Trophoblast cell (in vitro differentiated cells and primary cell): ENCODE measurements at places on chromosomes 3 and 15.

DNA sequence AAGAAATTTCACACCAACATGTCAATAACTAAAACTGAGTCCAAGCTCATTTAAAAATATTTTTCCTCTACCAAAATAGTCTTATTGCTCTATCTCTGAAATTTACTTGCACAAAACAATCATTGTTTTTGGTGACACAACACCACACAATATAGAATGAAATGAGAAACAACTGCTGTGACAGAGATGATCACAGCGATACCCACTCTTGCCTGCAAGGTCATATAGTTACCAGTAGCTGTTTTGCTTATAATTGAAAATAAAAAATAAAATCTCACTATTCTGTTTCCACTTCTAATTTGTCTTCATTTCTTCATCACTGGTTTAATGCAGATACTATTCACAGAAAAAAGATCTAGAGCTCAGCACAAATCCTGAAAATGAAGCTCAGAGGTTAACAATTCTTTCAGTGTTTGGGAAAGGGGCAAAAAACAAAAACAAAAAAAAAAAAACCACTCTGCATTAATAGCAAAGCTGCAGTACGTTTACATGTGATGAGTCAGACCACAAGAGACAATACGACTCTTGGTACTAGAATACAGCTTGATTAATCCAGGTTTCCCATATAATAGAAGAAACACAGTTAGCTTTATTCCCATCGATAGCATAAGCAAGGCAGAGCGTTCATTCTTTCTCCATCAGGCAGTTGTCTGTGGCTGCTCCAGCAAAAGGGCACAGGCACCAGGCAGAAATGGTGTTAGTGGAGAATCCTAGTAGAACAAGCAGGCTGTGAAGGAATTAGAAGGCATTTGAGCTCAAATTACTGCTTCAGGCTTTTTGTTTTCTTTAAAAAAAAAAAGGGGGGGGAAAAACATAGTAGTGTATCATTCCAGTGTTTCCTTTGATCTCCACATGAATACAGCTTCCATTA, 773 bp downstream of the ANKRD28 start:
- peak; percentile 35 for DNase-seq

DNA sequence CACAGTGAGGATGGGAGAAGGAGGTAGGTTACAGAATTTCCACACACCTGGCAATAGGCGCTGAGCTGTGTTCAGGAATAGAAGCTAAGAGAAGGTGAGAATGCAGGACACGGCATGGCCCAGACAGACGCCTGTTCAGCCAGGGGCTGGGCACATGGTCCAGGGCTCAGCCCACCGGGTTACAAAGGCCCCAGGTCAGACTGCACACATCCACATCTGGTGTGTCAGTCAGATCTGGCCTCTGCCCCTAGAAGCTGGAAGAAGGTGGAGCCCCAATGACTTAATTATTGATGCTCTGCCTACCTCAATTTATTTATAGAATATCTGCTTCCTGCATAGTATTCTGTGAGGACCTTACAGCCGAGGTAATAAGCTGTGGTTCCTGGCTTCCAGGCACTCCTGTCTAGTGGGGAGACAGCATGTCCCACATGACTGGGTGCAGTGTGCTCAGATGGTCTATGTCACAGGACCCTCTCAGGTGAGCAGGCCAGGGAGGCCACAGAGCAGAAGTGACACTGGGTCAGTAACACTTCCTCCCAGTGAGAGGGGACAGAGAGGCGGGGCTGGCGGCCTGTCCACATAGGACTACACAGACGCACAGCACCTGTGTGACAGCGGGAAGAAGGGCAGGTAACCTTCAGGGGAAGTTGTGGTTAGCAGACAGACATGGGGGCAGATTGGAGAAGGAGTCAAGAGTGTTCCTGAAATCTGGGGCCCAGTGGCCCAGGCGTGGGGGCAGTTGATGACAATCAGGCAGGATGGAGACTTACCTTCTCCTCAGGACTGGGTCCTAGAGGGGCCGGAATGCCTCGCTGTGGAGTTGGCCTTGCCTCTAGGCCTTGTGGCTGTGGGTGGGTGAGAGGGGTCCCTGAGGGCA, 38.6 kb upstream of the PLXNA1 start:
- no peak for DNase-seq

- no peak for DNase-seq
Measured at GRCh38 chr15:92061511-92062195, 208.1 kb downstream of the SLCO3A1 start.

- no peak for DNase-seq
Measured at GRCh38 chr3:114363554-114364202, 69.8 kb downstream of the TIGIT start.

- DNase-seq = no peak
Measured at GRCh38 chr15:74216949-74217348, 14.4 kb upstream of the STRA6 start.

GRCh38 chr3:13671482-13672233, 122.7 kb downstream of the FBLN2 start:
- no peak for DNase-seq

DNA sequence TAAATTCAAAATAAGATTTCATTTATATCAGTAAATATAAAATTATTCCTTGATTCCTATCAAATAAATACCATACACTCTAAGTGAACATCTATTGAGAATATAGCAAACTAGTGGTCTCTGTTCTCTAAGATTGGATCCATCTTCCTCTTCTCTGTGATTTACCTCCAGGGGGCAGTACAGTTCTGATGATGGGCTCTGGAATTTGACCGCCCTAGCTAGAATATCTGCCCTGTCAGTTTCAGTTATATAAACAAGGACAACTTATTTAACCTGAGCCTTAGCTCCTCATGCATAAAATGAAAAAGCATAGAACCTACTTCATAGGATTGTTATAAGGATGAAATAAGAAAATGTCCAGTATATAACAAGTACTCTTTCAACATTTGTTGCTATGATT, 171.1 kb upstream of the CCDC54 start:
- peak; percentile 84 for DNase-seq

GRCh38 chr15:38367476-38367875, 86.5 kb upstream of the FAM98B start:
- DNase-seq = no peak

DNA sequence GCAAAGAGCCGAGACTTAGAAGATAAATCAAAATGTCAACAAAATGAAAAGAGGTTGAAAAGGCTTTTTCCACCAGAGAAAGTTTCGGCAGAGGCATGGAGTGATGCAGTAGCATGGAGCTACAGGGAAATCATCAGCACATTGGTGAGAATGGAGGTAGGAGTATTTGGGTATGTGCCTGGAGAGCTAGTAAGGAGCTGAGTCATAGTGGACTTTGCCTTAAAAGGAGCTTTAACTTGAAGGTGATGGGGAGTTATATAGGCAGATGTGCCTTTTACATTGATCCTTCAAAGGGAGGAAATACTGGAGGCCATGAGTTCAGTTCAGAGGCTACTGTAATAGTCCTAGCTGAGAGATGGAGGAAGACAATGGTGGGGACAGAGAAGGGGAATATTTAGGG, 44.3 kb downstream of the IL5RA start:
- no peak for DNase-seq

GRCh38 chr15:47968593-47968992, 152.2 kb upstream of the SLC24A5 start:
- DNase-seq = no peak

- DNase-seq = no peak
Measured at GRCh38 chr3:193728429-193729087, 135.6 kb downstream of the OPA1 start.

- no peak for DNase-seq
Measured at GRCh38 chr15:50186090-50186489, 4.1 kb downstream of the SLC27A2 start.

- DNase-seq = no peak
Measured at GRCh38 chr3:64235605-64236004, 10.3 kb upstream of the PRICKLE2 start.

DNA sequence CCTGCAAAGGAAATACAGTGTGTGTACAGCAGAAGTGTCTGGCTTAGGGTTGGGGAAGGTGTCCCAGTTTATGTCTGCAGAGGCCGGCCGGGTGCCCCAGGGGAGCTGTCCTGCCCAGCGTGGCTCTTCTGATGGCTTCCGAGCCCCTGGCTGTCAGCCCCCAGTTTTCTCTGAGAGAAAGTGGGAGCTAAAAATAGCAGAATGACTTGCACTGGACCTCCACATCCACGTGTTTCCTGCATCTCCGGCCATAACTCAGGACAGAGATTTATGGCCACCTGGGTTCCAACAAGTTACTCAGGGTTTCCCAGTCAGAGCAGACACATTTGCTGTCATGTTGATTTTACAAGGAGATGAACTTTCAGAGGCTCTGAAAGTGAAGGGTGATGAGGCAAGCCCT, 192.0 kb downstream of the ATP10A start:
- no peak for DNase-seq

GRCh38 chr3:43013256-43013655, 34.1 kb downstream of the GASK1A start:
- no peak for DNase-seq

DNA sequence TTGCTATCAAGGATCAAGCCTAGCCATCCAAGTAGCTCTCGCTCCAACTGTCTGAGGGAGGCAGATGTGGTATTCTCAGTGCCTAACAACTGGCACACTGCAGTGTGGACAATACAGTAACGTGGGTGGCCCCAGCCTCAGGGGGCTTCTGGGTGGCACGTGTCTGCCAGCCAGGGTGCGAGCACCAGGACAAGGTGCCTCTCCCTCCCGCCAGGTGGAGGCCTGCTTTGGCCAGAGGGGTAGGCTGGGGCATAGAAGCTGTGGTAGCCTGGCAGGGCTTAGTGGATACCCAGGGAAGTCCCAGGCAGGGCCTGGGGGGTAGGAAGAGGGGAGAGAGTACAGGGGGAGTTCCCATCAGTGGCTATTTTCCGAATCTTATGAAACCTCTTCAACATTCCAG, 234.0 kb downstream of the PLCL2 start:
- no peak for DNase-seq

DNA sequence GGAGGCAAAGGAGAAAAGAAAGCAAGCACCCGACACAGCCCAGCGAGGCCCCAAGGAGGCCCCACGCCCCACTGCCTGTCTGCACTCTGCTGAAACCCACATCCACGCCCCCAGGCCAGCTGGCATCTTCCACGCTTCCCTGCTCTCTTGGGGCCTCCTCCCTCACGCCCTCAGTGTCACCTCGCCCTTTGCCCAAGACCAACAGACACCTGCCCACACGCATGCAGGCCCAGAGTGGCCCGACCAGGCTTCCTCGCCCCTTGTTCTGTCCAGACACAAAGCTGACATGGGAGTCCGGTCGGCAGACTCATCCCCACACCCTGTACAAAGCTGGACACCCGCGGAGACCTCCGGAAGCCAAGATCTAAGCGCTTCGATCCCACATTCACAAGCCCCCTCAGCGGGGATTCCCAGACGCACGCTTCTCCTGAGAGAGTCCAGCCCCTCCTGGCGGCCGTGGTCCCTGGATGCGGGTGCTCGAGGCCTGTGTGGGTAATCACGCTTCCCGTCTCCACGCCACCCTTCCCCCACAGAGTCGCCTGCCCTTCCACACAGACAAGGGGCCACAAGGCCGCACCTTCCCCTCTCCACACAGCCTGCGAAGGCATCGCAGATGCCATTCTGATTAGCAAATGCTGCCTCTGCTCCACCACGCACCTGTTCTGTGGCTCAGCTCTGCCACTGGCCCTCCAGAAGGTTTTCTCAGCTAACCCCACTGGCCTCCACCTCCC, 176.6 kb downstream of the XXYLT1 start:
- DNase-seq = no peak

- DNase-seq = no peak
Measured at GRCh38 chr3:177852001-177852807, 654.9 kb upstream of the TBL1XR1 start.
